ENCODE measurements at places on chromosomes 12 and 14. TPM values are rescaled to one million over a fixed set of nuclear protein-coding genes. Genes with fewer than 3 reads are reported as not detected.

SRSF5 gene
- total RNA-seq = 309 TPM

DHRS2 gene
- total RNA-seq = 40.9 TPM

DNA sequence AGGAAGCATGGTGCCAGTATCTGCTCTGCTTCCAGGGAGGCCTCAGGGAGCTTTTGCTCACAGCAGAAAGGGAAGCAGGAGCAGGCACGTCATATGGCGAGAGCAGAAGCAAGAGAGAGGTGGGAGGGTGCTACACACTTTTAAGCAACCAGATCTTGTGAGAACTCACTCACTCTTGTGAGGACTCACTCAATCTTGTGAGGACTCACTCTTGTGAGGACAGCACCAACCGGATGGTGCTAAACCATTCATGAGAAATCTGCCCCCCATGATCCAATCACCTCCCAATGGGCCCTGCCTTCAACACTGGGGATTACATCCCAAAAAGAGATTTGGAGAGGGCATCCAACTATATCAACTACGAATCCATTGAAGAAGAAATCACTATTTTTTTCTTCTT is 34.3 kb upstream of the LMNTD1 start:
- DNase-seq = no peak
- H3K36me3 ChIP-seq = no peaks in the 10 kb centered on the region
- H3K27me3 ChIP-seq = no peaks in the 10 kb centered on the region

- no peaks in the 10 kb centered on the region for H3K4me1 ChIP-seq
- H3K27me3 ChIP-seq = no peaks in the 10 kb centered on the region
- no peak overlapping the region for H3K4me3 ChIP-seq
- H3K27ac ChIP-seq = no peak overlapping the region
- no peak for DNase-seq
Observed at GRCh38 chr14:68714991-68715924, 77.6 kb downstream of the ZFP36L1 start.

GRCh38 chr12:3249081-3249800 is 172.1 kb downstream of the TSPAN9 start:
- no peaks in the 10 kb centered on the region for H3K27me3 ChIP-seq
- no peak for DNase-seq
- no peaks in the 10 kb centered on the region for H3K36me3 ChIP-seq
- H3K4me1 ChIP-seq = no peaks in the 10 kb centered on the region

Measured in PC-3 (cell line).